CD4-positive, alpha-beta T cell treated with Interleukin-17A for 4 hours (primary cell): ENCODE measurements at places on chromosomes 7 and 10.
A peak's percentile ranks its signal among the peaks of the same experiment; 100 is the strongest.

DNA sequence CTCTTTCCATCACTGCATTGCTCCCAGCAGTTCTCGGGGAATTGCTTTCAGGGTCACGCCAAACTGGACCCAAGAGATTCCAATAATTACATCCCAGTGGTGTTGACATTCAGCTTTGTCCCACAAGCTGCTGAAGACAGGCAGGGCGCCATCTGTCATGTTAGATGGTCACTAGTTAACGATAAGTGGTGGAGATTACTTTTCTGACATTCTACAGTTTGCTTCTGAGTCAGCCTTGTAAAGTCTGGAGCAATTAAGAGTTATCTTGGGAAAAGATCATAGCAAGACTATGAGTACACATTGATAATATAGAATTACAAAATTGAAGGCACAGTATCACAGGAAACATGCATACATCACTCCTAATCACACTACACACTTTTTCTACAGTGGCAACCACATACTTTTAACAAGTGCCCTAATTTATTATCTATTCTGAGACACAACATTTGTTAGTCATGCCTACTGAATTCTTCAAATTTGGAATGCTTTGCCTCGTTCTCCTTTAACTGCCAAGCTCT lies 41.9 kb downstream of the SEMA3C start:
- DNase-seq, result no peak

- DNase-seq, result peak; percentile 56
Observed at GRCh38 chr10:72308320-72308987, 34.7 kb downstream of the DDIT4 start.

DNA sequence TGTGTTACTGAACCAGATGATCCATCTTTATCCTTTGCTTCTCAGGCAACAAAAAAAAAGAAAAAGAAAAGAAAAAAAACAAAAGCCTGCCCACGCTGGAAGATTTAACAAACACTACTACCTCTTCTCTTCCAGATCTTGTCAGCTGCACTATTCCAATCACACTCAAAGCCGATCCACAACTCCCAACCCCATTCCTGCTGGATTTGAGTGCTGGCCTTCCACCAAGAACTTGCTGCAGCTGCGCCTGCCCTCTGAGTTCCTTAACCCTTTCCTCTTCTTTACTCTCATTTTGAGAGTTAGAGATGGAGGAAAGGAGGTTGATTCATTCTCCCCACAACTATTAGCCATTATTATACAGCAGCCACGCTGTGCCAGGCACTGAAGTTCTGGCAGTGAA lies 16.0 kb upstream of the ITGA8 start:
- DNase-seq, result no peak

- DNase-seq, result no peak
Observed at GRCh38 chr7:146683439-146683838, 566.8 kb downstream of the CNTNAP2 start.

DNA sequence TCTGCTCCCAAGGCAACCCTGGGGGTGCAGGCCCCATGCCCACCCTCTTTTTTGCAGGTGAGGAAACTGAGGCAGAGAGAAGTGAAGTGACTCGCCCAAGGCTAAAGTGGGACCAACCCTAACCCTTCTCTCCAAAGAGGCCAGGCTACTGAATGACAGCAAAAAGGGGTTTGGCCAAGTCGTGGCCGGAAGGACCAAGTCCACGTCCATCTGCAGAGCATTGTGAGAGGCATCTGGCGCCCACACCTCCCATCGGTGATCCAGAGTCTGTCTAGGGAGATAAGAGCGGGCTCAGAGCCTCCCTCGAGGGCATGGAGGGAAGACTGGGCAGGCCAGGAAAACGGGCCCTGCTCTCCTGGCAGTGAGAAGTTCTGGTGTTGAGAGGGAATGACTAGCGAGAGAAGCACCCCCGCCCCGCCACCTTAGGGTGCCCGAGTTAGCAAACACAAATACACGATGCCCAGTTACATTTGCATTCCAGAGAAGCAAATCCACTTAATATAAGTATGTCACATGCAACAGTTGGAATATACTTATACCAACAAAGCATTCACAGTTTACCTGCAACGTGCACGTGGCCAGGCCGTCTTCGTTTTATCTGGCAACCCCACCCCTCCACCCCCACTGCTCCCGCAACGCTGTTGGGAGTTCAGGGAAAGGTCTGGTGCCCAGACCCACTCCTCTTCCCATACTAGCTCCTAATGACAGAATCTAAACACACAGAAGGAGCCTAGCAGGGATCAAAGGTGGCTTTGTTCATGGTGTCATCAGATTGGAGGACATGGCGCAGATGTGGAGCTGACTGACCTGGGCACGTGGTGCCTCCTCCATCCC lies 124.9 kb downstream of the OAT start:
- DNase-seq, result no peak

DNA sequence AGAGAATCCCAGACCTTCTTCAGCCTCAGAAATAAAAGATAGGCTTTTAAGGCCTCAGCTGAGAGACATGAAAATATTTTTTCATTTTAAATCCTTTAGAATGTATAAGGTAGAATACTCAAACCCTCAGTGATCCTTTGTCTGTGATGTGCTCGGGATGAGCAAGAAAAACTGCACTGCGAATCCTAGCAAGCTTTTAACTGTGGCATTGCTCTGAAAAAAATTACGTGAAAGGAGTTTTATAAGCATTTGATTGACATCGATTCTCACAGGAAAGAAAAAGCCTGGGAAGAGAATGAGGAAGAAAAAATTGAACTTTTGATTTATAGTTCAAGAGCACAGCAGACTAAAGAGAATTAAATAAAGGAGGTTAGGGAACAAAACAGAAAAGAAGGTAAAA lies 120.0 kb downstream of the TMEM168 start:
- DNase-seq, result no peak

DNA sequence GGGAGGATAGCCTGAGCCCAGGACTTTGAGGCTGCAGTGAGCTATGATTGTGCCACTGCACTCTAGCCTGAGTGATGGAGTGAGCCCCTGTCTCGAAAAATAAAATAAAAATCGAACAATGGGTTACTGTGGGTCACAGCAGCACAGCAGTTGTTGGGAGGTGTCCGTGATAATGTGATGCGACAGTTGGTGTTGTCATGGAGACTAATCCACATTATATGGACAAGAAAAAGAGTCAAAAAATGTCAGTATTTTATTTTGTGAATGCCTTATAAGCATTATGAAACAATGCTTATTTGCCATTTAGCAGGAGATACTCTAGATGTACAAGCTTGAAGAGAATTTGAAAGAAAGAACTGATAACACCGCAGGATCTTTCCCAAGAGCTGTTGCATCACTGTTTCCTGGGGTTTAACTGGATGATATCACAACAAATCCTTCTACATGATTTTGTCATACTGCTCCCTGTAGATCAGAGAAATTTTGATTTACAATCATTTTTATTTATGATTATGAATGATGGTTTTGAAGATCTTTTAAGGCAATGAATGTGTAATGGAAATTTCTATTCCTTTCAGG lies 195.4 kb downstream of the BAMBI start:
- DNase-seq, result no peak

GRCh38 chr10:88455831-88456230 lies 127.3 kb downstream of the RNLS start:
- DNase-seq, result no peak

GRCh38 chr10:124194199-124194824 lies 100.9 kb upstream of the CHST15 start:
- no peak for DNase-seq

- no peak for DNase-seq
Observed at GRCh38 chr7:194252-195009, 2.1 kb downstream of the FAM20C start.

DNA sequence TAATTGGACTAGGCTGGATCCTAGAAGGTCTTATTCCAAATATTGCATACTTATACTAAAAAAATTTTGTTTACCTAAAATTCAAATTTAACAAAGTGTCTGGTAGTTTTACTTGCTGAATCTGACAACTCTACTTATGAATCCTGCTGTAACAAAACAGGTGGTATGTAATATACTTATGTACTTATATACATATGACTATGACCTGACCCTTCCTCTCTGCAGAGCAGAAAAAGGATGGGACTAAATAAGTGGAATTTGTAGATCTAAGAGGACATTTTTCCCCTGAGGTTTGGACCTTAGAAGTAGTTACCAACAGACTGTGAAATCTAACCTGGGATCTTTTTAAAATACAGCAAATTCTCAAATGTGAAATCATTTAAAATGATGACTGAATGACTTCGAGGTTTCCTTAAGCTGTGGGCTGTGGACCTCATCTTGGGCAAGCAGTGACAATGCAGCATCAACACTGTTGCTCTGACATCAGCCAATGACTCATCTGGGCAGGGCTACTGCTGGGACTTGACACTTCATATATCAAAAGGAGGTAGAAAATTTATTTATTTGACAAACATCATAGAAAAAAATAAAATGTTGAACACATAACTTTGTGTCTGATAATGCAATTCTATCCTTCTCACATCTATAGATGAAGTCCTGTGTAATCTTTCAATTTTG lies 73.6 kb downstream of the RELN start:
- DNase-seq, result no peak

DNA sequence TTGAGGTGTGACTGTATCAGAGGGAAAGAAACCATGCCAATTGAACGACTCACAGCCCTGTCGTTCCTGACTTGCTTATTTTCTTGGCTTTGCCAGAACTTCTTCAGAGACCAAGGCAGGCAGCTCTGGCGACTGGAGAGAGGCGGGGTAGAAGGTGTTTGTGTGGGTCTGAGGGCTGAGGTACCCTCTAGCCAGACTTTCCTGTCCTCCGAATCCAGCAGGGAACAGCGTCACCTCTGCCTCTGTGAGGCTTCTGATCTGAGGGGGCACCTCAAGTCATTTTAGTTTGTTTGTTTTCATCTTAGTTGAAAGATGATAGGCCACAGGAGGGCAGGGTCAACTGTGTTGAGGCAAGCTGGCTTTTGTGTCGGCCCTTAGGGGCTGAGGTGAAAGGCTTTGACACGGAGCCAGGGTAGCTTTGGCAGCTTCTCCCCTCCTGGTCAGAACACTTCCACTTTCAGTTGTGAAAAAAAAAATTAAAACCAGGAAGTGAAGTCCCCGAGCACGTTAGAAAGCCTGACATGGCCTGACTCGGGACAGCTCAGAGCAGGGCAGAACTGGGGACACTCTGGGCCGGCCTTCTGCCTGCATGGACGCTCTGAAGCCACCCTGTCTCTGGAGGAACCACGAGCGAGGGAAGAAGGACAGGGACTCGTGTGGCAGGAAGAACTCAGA lies 1.9 kb downstream of the ACSL5 start:
- DNase-seq, result peak; percentile 55
